Stimulated activated naive B cell treated with anti-CD40 and anti-IgM and Interleukin-4, amounts not matched to agents 10 μg/mL and 1 μg/mL and 100 μg/mL, for 72 hours (primary cell): ENCODE measurements at places on chromosomes 13 and 19.
A peak's percentile ranks its signal among the peaks of the same experiment; 100 is the strongest.

GRCh38 chr13:48542581-48543341 lies 9.9 kb upstream of the RCBTB2 start:
- no peak overlapping the region for H3K27ac ChIP-seq
- DNase-seq = no peak
- H3K4me1 ChIP-seq = peaks cover 2% of the 10 kb centered on the region
- H3K36me3 ChIP-seq = peaks cover 2% of the 10 kb centered on the region
- no peak overlapping the region for H3K4me3 ChIP-seq

DNA sequence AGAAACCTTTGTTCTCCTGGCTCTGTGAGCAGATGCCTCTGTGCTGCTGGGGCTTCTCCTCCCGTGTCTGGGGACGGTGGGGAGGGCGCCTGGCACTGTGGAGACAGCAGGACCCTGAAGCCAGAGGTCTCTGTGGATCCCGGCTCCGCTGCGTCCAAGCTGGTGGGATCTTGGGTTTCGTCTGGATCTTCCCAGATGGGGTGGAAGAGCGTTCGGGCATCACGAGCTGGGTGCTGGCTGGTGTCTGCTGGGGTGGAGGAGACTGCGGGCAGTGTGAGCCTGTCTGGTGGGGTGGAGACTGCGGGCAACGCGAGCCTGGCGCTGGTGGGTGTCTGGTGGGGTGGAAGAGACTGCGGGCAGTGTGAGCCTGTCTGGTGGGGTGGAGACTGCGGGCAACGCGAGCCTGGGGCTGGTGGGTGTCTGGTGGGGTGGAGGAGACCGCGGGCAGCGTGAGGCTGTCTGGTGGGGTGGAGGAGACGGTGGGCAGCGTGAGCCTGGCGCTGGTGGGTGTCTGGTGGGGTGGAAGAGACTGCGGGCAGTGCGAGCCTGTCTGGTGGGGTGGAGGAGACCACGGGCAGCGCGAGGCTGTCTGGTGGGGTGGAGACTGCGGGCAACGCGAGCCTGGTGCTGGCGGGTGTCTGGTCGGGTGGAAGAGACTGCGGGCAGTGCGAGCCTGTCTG lies 5.6 kb downstream of the TEX29 start:
- no peaks in the 10 kb centered on the region for H3K4me1 ChIP-seq
- H3K27ac ChIP-seq = no peak overlapping the region
- peaks cover 16% of the 10 kb centered on the region for H3K36me3 ChIP-seq
- no peaks in the 10 kb centered on the region for H3K27me3 ChIP-seq

- peaks cover 2% of the 10 kb centered on the region for H3K4me1 ChIP-seq
- no peaks in the 10 kb centered on the region for H3K36me3 ChIP-seq
- H3K27ac ChIP-seq = no peak overlapping the region
- DNase-seq = no peak
- no peaks in the 10 kb centered on the region for H3K27me3 ChIP-seq
- no peak overlapping the region for H3K4me3 ChIP-seq
Observed at GRCh38 chr13:53014495-53015443, 13.8 kb upstream of the OLFM4 start.

- peaks cover 11% of the 10 kb centered on the region for H3K36me3 ChIP-seq
- peaks cover 32% of the 10 kb centered on the region for H3K27me3 ChIP-seq
- no peak overlapping the region for H3K4me3 ChIP-seq
- DNase-seq = no peak
Observed at GRCh38 chr19:5501907-5502306, 46.7 kb downstream of the ZNRF4 start.

GRCh38 chr13:38216181-38216580 lies 133.5 kb upstream of the UFM1 start:
- H3K4me3 ChIP-seq = no peak overlapping the region
- H3K4me1 ChIP-seq = peaks cover 3% of the 10 kb centered on the region
- H3K27me3 ChIP-seq = no peaks in the 10 kb centered on the region
- H3K36me3 ChIP-seq = peaks cover 3% of the 10 kb centered on the region
- H3K27ac ChIP-seq = no peak overlapping the region

- H3K36me3 ChIP-seq = no peaks in the 10 kb centered on the region
- no peaks in the 10 kb centered on the region for H3K27me3 ChIP-seq
- DNase-seq = no peak
- H3K27ac ChIP-seq = no peak overlapping the region
- H3K4me1 ChIP-seq = no peaks in the 10 kb centered on the region
- no peak overlapping the region for H3K4me3 ChIP-seq
Observed at GRCh38 chr13:104099750-104100149, 1033.5 kb upstream of the SLC10A2 start.

- H3K27me3 ChIP-seq = no peaks in the 10 kb centered on the region
- no peak for DNase-seq
- H3K4me3 ChIP-seq = no peak overlapping the region
Observed at GRCh38 chr19:35727053-35727955, 9.5 kb downstream of the KMT2B start.

DNA sequence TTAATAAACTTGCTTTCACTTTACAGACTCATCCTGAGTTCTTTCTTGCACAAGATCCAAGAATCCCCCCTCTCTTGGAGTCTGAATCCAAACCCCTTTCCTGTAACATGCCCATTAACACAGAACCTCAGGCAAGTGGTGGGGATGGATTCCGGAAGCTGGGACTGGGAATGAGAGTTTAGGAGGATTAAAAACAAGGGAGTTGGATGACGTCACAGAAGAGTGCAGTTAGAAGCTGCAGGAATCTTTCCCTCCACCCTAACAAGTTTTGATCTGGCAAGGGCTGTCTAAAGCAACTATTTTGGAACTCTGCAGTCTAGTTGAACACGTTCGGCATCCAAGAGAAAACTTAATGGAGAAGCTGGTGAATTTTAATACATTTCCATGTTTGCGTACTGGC lies 48.2 kb upstream of the PEPD start:
- no peak overlapping the region for H3K27ac ChIP-seq
- no peaks in the 10 kb centered on the region for H3K4me1 ChIP-seq
- no peak for DNase-seq
- H3K36me3 ChIP-seq = peaks cover 3% of the 10 kb centered on the region
- peaks cover 25% of the 10 kb centered on the region for H3K27me3 ChIP-seq
- H3K4me3 ChIP-seq = no peak overlapping the region

DNA sequence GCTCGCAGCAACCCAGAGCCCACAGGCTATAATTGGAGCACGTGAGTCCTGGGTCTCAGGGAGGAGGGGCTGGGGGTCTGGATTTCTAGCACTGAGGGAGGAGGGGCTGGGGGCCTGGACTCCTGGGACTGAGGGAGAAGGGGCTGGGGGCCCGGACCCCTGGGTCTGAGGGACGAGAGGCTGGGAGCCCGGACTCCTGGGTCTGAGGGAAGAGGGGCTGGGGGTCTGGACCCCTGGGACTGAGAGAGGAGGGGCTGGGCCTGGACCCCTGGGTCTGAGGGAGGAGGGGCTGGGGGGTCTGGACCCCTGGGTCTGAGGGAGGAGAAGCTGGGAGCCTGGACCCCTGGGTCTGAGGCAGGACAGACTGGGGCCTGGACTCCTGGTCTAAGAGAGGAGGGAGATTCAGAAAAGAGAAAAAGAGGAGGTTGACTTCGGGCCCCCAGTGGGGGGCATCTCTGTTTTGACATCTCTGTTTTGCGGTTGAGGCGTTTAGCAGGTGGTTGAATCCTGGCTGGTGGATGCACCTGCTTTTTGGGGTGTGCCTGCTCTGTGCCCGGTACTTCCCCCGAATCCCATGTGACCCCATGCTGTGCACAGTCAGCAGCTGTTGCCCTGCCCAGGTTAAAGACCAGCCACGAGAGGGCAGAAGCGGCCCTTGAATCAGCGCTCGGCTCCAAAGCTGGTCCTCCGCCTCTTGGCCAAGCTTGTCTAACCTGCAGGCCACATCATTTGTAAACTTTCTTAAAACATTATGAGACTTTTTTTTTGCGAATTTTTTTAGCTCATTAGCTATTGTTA lies 10.5 kb downstream of the PVR start:
- peak; percentile 83 for DNase-seq
- H3K4me3 ChIP-seq = no peak overlapping the region
- H3K27me3 ChIP-seq = no peaks in the 10 kb centered on the region

DNA sequence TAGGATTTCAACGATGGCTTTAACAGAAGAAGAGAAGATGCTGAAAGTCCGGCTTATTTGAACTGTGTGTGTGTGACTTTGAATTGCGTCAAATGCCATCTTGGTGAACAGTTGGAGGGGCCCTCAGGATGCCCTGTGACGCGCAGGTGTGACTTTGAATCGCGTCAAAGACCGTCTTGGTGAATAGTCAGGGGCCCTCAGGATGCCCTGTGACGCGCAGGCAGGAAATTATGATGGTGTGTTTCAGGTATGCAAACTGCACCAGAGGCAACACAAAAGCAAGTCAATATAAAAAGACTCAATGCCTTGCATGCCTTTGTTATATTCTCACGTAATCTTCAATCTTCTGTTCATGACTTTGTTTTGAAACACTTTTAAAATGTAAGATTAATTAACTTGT lies 29.2 kb downstream of the ATP11A start:
- H3K4me1 ChIP-seq = peaks cover 23% of the 10 kb centered on the region
- H3K4me3 ChIP-seq = no peak overlapping the region
- no peaks in the 10 kb centered on the region for H3K27me3 ChIP-seq
- H3K36me3 ChIP-seq = peaks cover 17% of the 10 kb centered on the region

- DNase-seq = no peak
- H3K36me3 ChIP-seq = no peaks in the 10 kb centered on the region
- no peak overlapping the region for H3K27ac ChIP-seq
- peaks cover 13% of the 10 kb centered on the region for H3K27me3 ChIP-seq
Observed at GRCh38 chr19:11191273-11191755, 6.0 kb downstream of the KANK2 start.

DNA sequence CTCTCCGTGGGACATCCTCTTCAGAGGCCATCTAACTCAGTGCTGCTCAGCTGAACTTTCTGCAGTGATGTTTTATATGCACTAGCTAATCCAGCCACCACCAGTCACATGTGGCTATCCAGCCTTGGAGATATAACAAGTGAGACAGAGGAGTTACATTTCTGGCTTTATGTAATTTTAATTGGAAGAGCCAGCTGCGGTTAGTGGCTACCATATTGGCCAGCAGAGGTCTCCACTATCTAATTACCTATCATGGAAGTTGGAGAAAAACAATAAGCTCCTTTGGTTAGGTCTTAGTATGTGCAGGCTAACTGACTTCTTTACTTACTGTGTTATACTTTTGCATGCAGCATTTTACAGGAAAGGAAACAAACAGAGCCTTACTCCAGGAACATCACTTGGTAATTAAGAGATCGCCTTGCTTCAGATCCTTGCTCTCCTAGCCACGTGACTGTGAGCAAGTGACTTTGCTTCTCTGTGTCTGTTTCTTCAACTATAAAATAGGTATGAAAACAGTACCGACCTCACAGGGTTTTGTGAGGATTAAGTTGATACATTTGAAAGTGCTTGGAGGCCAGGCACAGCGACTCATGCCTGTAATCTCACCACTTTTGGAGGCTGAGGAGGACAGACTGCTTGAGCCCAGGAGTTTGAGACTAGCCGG lies 1.6 kb upstream of the KLK10 start:
- H3K36me3 ChIP-seq = peaks cover 13% of the 10 kb centered on the region
- H3K4me3 ChIP-seq = no peak overlapping the region
- H3K27me3 ChIP-seq = peaks cover 58% of the 10 kb centered on the region

DNA sequence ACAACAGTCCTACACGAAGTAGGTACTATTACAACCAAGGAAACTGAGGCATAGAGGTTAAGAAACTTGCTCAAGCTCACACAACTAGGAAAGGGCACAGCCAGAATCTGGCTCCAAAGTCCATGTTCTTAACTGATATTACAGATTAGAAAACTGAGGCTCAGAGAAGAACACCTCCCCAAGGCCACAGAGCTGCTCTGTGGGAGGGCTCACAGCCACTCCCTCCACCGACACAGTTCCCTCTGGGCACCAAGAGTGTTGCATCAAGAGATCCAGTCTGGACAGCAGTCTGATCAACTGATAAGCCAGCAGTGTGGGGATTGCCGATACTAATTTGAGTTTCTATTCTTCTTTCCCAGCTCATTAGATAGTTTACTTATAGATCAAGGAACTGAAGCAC lies 29.5 kb downstream of the SLC15A1 start:
- no peaks in the 10 kb centered on the region for H3K36me3 ChIP-seq
- H3K4me1 ChIP-seq = no peaks in the 10 kb centered on the region
- H3K4me3 ChIP-seq = no peak overlapping the region
- H3K27me3 ChIP-seq = peaks cover 14% of the 10 kb centered on the region

DNA sequence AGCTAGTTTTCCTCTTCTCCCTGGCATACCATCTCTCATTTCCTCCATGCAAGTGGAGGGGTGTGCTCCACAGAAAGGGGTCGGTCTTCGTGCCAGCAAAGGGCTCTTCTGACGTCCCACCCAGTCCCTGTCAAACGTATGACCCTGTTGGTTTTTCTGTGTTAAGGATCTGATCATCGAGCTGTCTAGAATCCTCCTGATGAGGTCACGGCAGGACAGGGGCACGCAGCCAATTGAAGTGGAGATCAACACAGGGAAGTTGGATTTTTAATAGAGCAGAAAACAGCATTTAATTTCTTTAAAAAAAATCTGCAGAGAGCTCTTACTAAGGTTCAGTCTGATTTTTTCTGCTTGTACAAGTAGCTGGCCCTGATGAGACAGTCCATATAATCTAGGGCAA lies 339.4 kb downstream of the TEX29 start:
- DNase-seq = no peak
- no peaks in the 10 kb centered on the region for H3K27me3 ChIP-seq
- no peak overlapping the region for H3K27ac ChIP-seq
- H3K36me3 ChIP-seq = no peaks in the 10 kb centered on the region
- no peaks in the 10 kb centered on the region for H3K4me1 ChIP-seq

DNA sequence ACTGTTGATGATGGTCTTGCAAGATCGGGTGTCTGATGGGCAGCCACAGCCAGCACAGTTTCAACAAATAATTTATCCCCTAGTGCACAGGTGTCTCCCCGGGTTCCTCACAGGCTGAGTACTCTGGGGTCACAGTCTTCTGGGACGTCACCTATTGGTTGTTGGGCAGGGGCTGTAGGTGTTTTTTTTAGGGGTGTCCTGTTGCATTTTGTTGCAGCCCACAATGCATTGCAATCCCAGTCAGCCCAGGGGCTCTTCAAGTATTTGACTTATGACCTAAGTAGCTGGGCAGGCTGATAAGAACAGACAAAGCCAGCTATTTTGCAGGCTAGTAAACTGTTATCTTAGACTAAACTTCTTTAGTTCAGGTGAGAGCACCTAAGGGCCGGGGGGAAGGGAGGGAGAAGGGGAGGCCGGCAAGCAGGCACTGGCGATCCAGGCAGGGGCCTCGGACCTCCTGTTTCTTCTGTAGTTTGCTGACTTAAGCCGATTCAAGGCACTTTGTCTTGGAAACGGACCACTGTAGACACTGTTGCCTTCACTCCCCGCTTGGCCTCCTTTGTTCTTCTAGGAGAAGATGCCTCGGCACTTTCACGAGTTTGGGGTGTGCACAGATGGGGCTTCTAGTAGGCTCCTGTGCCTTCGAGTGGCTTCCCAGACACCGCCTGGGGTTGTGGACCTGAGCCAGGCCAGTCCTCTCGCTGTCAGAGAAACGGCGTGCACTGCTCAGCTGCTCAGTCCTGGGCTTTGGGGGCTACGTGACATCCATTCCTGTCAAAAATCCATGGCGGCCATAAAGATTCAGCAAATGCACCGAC lies 33.9 kb upstream of the GRTP1 start:
- no peak overlapping the region for H3K27ac ChIP-seq
- DNase-seq = no peak
- no peak overlapping the region for H3K4me3 ChIP-seq
- peaks cover 8% of the 10 kb centered on the region for H3K27me3 ChIP-seq
- no peaks in the 10 kb centered on the region for H3K36me3 ChIP-seq

DNA sequence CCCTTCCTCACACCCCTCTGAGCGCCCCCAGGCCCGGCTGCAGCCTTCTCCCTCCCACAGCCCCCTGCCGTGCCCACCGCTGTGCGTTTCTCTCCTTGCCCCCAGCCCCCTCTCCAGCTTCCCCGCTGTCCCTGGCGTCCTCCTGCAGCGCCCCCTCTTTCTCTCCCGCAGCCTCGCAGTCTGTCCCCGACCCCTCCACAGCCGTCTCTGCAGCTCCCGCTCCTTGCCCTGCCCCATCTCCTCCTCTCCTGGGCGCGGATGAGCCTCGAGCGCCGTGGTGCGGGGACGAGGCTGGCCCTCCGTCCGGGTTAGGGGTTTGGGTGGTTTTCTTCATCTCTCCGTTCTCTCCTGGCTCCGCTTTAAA lies 1.1 kb downstream of the KMT5C start:
- DNase-seq = no peak
- peaks cover 35% of the 10 kb centered on the region for H3K36me3 ChIP-seq
- H3K4me1 ChIP-seq = peaks cover 16% of the 10 kb centered on the region
